Hippocampal formation (tissue), 2 donors: ENCODE measurements at places on chromosomes 4 and X.

DNA sequence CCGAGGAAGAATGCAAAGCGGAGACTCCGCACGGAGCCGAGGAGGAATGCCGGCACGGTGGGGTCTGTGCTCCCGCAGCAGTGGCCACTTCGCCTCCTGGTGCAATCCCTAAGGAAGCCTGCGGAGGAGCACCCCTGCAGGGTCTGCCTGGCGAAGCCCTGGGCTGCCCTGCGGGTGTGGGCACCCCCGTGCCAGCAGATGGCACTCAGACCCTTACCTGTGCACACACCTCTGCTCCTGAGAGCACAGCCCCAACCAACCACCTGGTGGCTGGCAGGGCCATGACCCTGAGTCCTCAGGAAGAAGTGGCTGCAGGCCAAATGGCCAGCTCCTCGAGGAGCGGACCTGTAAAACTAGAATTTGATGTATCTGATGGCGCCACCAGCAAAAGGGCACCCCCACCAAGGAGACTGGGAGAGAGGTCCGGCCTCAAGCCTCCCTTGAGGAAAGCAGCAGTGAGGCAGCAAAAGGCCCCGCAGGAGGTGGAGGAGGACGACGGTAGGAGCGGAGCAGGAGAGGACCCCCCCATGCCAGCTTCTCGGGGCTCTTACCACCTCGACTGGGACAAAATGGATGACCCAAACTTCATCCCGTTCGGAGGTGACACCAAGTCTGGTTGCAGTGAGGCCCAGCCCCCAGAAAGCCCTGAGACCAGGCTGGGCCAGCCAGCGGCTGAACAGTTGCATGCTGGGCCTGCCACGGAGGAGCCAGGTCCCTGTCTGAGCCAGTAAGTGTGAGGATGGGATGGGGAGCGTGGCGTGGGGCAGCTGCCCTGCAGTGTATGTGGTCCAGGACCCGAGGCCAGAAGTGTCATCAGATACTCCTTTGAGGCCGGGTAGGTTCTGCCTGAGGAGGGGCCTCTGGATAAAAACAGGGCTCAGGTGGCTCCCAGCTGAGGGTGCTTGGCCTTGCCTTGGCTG is 7.0 kb downstream of the TACC3 start:
- DNase-seq = no peak

DNA sequence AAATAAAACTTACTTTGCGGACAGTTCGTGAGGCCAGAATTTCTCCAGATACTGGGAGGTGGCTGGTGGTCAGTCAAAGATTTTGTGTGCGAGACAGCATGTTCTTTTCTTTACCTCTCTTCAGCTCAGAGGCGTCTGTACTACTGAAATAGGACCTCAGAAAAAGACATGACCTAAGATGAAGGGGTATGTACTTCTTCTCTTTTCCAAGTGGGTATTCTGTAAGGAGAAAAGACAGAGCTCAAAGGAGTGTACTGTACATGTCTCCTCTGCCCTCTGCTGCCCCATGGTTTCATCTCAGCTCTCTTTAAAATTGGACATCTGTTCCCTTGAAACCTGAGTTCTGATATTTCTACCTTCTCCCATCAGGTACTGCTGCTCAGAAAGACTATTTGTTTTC is 38.1 kb downstream of the SEPTIN11 start:
- DNase-seq = no peak

DNA sequence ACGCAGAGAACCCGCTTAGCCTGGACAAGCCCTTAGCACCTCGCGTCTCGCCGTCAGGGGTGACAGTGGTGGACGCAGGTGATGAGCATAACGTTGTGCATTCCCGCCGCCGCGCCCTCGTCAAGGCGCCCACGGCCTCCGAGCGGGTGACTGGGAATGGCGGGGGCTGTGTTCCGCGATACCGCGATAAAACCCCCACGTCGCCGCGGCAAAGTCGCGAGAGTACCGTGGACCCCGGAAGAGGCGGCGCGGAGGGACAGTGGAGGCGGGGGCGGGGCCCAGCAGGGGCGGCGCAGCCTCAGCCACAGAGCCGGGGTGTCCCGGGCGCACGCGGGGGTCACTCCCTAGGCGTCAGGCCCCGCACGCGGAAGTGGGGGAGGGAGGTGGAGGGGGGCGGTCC is 53.8 kb downstream of the ZFYVE28 start:
- no peak for DNase-seq

DNA sequence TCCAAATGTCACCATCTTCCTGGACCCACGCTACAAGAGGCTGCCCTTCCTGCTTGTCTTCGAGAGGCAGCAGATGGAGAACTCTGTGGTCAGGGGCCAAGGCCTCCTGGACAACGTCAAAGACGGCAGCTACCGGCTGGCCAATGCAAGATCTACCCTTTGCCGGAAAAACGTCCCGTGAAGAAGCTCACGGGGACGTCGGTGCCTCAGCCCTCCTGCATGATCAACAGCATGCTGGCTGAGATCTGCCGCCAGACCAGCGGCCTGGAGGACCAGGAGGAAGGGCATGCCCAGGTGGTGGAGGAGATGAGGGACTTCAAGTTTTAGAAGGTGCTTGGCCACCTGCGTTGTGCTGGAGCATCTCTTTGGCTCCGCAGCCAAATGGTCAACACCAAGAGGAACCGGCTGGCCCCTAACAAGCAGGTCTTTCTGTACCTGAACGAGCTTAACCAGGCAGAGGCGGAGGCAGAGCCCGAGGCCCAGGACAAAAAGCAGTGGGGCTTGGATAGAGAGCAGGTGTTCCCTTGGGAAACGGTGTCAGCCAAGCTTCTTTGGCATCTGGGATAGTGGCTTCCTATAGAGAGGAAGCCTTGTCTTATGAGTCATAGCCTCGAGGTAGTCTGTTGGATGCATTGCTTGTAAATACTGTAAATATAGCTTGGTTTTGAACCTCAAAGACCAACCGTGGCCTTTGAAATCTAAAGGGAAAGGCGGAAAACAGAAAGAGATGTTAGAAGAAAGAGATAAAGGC is 94.8 kb upstream of the ELOVL6 start:
- DNase-seq = no peak

DNA sequence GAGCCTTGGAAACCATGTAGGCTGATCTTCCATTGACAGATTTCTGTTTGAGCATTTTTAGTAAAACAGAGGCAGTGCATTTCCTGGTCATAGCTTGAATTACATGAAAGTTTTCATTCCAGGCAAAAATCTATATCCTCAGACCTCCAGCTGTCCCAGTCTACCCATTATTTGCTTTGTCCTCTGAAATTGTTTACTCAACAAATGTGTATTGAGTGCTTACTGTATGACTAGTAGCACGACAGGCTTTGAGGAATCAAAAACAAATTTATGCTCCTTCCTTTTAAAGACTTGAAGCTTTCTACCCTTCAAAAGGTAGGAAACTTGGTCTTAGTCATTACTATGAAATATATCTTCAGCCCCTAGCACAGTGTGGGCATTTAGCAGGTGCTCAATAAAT is 307.9 kb upstream of the IGFBP7 start:
- no peak for DNase-seq

GRCh38 chrX:108216919-108217571 is 125.5 kb downstream of the ATG4A start:
- no peak for DNase-seq

GRCh38 chr4:175562542-175562941 is 249.5 kb downstream of the GPM6A start:
- DNase-seq = no peak

DNA sequence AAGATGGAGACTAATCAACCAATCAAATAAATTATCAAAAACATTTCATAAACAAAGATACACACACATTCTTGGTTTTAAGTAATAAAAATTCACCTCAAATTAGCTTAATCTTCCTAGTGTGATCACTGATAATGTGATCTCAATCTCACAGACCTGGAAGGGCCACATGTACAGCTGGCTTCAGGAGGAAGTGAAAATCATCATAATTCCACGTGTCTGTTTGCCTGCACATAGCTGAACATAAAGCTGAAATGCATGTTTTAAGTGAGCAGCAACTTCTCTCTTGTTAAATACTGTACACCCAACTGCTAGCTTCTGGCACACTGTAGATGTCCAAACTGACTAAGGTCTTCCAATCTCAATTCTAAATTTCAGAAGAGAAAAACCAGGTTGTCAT is 53.8 kb downstream of the ARHGAP6 start:
- no peak for DNase-seq

- DNase-seq = no peak
Measured at GRCh38 chr4:26372525-26373172, 51.8 kb downstream of the RBPJ start.

- no peak for DNase-seq
Measured at GRCh38 chr4:1740021-1740545, 18.8 kb downstream of the TACC3 start.

- DNase-seq = no peak
Measured at GRCh38 chr4:80646061-80646460, 310.5 kb downstream of the CFAP299 start.

DNA sequence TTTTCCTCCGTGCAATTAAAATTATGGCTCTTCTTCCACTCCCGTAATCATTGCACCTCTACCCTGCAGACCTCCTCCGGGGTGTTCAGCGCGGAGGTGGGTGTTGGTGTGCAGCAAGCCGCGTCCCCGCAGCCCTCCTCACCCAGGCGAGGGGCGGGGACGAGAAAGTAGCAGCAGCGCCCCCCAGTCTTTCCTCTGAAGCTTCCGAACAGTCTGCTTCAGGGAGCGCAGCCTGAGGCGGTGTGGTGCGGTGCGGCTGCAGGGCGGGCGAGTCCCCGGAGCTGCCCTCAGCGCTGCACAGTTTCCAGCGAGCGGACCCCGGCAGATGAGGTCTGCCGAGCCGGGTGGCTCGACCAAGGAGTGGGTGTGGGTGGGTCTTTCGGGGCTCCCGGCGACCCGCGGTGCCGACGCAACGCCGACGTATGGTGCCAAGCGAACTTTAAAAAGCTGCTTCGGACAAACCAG is at the start of gene FRAS1:
TSS of gene FRAS1 (plus strand) at position 189 of the 465 bp plus-strand sequence. CDS start 687 bp downstream, outside the sequence.
- DNase-seq = no peak

GRCh38 chr4:68176500-68176899 is 46.8 kb upstream of the TMPRSS11F start:
- peak; percentile 10 for DNase-seq

GRCh38 chr4:93303440-93303839 is 525.1 kb upstream of the ATOH1 start:
- DNase-seq = no peak

GRCh38 chr4:100042711-100043110 is 92.6 kb upstream of the H2AZ1 start:
- DNase-seq = no peak

- DNase-seq = no peak
Measured at GRCh38 chr4:185399466-185399865, 2.8 kb downstream of the ANKRD37 start.

- no peak for DNase-seq
Measured at GRCh38 chr4:174189392-174190015, 94.0 kb downstream of the FBXO8 start.

DNA sequence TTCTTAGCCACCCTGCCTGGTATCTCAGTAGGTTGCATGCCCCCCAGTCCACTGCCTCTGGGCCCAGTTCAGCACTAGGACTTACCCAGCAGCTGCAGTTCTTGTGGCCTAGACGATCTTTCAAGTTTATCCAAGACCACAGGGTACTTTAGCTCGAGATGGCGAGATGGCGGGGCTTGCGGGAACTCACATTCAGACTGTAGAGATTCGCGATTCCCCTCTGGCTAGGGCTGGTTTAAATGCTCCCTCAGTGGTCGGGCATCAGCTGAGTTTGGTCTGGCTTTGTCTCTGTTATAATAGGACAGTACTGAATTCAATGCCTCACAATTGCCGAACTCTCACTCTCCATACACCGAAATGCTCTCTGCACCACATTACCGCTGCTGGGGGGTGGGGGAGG is 18.4 kb upstream of the RFC1 start:
- no peak for DNase-seq

DNA sequence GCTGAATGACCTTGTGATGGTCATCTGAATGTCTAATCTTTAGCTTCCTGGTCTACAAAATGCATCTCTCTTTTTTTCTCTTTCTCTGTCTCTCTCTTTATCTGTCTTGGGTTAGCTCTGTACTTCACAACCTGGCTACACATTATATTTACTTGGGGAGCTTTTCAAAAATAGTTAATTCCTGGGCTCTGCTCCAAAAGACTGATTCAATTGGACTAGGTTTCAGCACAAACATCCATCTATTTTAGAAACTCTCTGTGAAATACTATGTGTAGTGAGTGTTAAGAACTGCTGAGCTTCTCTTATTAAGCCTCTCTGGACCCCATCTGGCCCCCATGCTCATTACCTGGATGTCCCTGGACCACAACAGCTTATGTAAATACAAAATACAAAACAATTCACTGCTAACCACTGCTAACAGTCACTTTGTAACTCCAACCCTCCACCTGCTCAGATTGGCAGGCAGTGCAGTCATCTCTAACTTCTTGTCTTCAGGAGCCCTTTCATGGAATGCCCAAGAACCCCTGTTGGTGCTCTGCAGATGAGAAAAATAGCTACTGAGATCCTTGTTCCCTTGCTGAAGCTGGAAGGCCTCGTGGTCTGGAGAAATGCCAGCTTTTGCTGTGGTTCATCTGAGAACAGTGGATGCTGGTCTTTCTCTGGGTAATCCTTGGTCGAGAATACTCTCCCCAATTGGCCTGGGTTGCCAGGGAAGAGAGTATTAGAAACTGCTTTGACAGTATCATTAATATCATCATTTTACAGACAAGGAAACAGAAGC is 14.8 kb upstream of the BOD1L1 start:
- peak; percentile 13 for DNase-seq
